Activated T-helper 2 cell treated with anti-CD3 and anti-CD28 coated beads, Interferon-gamma antibody, Interleukin-2, Interleukin-4, amounts not matched to agents 10 μg/mL and 5 μg/mL and 100 μg/mL, durations not matched to agents 14 hours and 24 hours and 36 hours (primary cell): ENCODE measurements at places on chromosomes 7 and 10. TPM values are rescaled to one million over a fixed set of nuclear protein-coding genes. Genes with fewer than 3 reads are reported as not detected.

ANKRD61 gene
- total RNA-seq, result 0.25 and 0.27 TPM in 2 replicates

DNA sequence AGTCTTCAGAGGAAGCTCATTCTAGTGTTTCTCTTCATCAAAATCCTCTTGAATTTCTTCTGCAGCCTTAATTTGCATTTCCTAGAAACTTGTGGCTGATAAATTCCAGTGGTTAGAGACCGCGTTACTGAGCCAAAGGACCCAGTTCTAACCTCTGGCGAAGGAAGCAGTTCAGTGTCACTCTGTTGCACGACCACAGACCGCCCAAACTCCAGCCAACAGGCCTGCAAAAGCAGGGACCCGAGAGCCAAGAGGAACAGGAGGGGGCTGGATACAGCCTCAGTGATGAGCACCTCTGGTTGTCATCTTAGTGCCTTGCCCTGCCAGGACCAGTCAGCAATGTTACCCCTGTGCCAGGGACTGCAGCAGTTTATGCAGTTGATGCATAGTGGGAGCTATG lies 70.0 kb downstream of the AFAP1L2 start:
- peaks cover 33% of the 10 kb centered on the region for H3K4me1 ChIP-seq
- H3K27me3 ChIP-seq, result peaks cover 2% of the 10 kb centered on the region
- no peak overlapping the region for H3K4me3 ChIP-seq

- DNase-seq, result no peak
- H3K27me3 ChIP-seq, result peaks cover 12% of the 10 kb centered on the region
- H3K36me3 ChIP-seq, result no peaks in the 10 kb centered on the region
- H3K4me1 ChIP-seq, result peaks cover 14% of the 10 kb centered on the region
- no peak overlapping the region for H3K4me3 ChIP-seq
Observed at GRCh38 chr7:73722785-73723184, 3.3 kb upstream of the STX1A start.

DNA sequence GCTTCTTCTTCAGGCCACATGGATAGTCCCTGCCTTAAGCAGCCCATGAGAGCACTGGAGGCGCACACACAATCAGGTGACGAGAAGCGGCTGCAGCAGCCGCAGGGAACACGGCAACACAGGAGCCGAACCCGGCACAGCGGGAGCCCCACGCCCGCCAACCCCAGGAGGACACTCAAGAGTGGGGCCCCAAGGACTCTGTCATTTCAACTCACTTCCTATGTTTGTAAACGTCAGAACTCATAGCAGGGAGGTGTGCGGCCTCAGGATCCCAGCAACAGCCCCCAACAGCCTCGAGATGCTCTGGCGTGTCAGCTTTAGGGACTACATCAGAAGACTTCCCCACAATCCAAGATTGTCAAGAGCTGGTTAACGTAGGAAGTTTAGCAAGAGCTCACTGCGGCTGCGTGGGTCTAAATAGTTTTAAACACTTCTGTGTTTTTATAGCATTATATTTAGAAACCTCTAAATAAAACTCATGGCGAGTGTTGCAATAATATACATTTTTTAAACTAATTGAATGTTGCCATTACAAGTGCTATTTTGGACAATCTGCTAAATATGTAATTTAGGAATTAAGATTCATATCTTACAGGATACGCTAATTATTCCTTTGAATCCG lies 123.4 kb downstream of the MAD1L1 start:
- DNase-seq, result no peak
- peaks cover 32% of the 10 kb centered on the region for H3K4me1 ChIP-seq
- H3K27ac ChIP-seq, result no peak overlapping the region

DNA sequence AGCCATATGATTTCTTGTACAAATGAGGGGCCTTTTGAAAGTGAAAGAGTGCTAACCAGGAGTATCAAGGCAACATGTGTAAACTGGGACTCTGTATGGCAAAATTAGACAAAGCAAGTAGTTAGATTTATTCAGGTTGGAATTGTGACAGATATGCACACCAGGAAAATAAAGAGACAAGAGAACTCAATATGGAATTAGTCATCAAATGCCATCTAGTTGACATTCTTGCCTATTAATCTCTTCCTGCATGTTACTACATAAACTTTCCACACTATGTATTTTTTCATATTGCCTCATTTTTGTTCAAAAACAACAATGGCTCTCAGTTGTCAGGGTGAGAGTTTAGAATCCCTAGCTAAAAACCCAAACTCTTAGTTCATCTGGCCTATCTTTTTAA lies 799.0 kb downstream of the NRG3 start:
- no peaks in the 10 kb centered on the region for H3K36me3 ChIP-seq
- no peak overlapping the region for H3K4me3 ChIP-seq
- H3K4me1 ChIP-seq, result no peaks in the 10 kb centered on the region
- DNase-seq, result no peak

TBATA gene
- not detected in 2 replicates for total RNA-seq

- DNase-seq, result no peak
- no peaks in the 10 kb centered on the region for H3K4me1 ChIP-seq
- peaks cover 10% of the 10 kb centered on the region for H3K36me3 ChIP-seq
- H3K27me3 ChIP-seq, result no peaks in the 10 kb centered on the region
- H3K27ac ChIP-seq, result no peak overlapping the region
Observed at GRCh38 chr10:112713411-112713810, 236.6 kb upstream of the TCF7L2 start.

TMEM72 gene
- total RNA-seq, result not detected in 2 replicates

GRCh38 chr7:27192546-27193334 lies 7.2 kb downstream of the HOXA13 start:
- DNase-seq, result no peak
- H3K36me3 ChIP-seq, result no peaks in the 10 kb centered on the region
- H3K4me3 ChIP-seq, result no peak overlapping the region
- no peak overlapping the region for H3K27ac ChIP-seq
- H3K4me1 ChIP-seq, result peaks cover 8% of the 10 kb centered on the region
- H3K27me3 ChIP-seq, result peaks cover 88% of the 10 kb centered on the region

CNTNAP2 gene
- total RNA-seq, result not detected in 2 replicates

MGAM2 gene
- not detected in 2 replicates for total RNA-seq

DNA sequence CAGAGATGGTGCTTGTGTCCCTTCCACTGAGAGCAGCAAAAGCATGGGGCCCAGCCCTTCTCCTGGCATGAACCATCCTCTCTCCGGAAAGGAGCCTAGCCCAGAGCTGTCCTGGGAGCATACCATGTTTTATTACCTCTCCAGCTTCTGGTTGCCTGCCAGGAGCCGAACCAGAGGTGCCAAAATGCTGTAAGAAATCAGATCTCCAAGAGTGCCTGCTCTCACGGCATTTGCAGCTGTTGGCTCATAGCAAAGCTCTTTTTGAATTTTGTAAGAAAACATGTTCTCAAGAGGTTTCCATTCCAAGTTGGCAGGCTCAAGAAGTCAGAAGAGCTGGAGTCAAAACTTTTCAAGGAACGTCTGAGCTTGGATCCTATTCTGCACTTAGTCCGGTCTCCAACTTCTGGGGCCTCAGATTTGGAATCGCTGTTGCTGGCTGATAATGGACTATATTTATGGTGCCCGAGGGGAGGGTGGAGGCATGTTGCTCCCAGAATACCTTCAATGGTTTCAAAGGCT lies 211.7 kb upstream of the MKI67 start:
- H3K27ac ChIP-seq, result no peak overlapping the region
- H3K4me3 ChIP-seq, result no peak overlapping the region
- H3K27me3 ChIP-seq, result no peaks in the 10 kb centered on the region
- H3K4me1 ChIP-seq, result no peaks in the 10 kb centered on the region
- H3K36me3 ChIP-seq, result no peaks in the 10 kb centered on the region
